Fibroblast of lung (primary cell): ENCODE measurements at places on chromosomes 7 and 10. TPM values are rescaled to one million over a fixed set of nuclear protein-coding genes. Genes with fewer than 3 reads are reported as not detected.

The SPDYE11 gene
- not detected in 2 replicates for total RNA-seq

The C10orf67 gene
- total RNA-seq = under 0.01 TPM in 2 replicates

The CLDN4 gene
- total RNA-seq = under 0.01 and 0.26 TPM in 2 replicates

The ELFN1 gene
- 0.33 and 0.51 TPM in 2 replicates for total RNA-seq

The SPDYE2B gene
- total RNA-seq = not detected in 2 replicates

The GNGT1 gene
- not detected in 2 replicates for total RNA-seq

The PLAC9 gene
- 15.7 and 16.7 TPM in 2 replicates for total RNA-seq

The TMEM270 gene
- not detected in 2 replicates for total RNA-seq

The HECW1 gene
- total RNA-seq = 0.77 and 6.1 TPM in 2 replicates

The PNLIPRP1 gene
- not detected in 2 replicates for total RNA-seq

The MYO1G gene
- under 0.01 TPM in 2 replicates for total RNA-seq

The CLRN3 gene
- total RNA-seq = not detected in 2 replicates

The METTL2B gene
- 25.4 and 30.9 TPM in 2 replicates for total RNA-seq

The RBM20 gene
- under 0.01 TPM in 2 replicates for total RNA-seq

DNA sequence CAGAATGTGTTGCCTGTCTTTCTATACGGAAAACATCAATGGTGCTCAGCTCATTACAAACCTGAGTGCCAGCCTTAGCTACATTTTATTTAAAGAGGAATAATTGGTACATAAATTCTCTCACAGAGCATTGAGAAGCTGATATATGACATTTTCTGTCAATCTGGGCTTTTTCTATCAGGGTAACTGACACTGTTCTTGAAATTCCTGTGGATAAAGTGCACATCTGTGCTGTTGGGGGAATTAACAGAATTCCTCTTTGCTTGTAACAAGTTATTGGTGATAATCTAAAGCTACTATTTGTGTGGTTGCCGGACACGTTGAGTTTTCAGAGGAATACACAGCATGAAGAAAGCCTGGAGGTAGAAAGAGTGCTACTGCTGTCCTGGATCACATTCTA is 668.6 kb downstream of the SORCS1 start:
- DNase-seq = no peak

DNA sequence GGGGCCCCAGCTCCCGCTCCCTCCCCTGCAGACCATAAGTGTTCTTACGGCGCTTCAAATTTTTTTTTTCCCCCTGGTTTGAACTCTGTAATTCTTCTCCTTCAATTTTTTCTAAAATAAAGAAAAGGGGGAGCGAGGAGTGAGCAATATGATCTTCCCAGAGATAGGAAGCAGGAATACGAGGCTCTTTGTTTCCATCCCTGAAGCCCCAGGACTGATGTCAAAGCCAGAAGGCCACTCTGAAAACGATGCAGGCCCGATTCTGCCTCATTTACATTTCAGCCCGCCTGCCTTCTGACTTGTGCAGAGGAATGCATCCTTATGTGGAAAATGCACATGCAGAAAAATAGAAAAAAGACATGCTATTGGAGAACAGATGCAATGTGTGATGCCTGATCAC is 401.5 kb upstream of the MKI67 start:
- DNase-seq = no peak

DNA sequence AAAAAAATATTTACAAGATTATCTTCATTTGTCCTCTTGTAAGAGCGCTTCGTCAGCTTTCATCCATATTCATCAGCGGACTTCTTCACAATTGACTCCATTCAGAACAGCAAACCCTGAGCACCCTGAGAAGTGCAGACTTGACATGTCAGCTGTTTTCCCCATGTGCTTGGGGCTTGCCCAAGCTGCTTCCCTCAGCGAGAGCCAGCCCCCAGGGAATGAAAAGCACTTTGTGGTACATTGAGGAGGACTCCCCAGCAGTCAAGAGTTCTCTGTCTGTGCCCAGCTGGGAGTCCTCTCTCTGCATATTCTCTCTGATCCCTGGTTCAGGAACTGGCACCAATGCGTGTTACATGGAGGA is 22.7 kb downstream of the HKDC1 start:
- DNase-seq = no peak

DNA sequence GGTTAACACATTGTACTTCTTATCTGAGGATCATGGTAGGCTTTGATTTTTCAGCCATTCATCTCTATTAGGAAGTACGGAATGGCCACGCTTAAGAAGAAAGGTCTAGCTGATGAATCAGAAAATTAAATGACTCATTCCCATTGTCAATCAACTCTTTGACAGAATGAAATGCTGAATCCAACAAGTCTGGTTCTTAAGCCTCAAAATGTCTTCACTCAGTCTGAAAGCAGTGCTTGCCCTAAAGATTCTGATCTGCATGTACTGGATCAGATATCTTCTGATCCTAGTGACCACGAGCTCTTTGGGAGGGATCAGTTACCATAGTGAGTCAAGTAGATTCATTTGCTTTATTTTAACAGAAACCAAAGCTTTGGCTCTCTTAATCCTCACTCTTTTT is 5.7 kb upstream of the CELF2 start:
- DNase-seq = no peak

DNA sequence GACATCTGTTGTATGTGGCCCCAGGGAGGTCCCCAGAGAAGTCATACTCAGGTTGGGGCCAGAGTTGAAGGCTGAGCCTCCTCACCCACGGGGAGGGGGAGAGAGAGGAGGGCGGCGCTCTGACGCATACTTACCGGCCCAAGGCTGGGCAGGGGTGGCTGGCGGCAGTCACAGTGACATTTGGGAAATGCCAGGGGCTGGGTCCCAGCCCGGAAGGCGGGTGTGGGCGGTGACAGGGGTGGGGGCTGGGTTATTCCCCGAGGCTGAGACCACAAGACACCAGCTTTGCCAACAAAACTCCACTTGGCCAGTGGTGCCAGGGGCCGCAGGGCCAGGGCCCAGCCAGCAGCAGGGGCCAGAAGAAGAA is 41.1 kb downstream of the RASGEF1A start:
- no peak for DNase-seq

GRCh38 chr10:97210543-97210960 is 24.8 kb upstream of the SLIT1 start:
- peak; percentile 44 for DNase-seq

GRCh38 chr7:20432071-20432470 is 101.4 kb downstream of the ITGB8 start:
- DNase-seq = no peak

DNA sequence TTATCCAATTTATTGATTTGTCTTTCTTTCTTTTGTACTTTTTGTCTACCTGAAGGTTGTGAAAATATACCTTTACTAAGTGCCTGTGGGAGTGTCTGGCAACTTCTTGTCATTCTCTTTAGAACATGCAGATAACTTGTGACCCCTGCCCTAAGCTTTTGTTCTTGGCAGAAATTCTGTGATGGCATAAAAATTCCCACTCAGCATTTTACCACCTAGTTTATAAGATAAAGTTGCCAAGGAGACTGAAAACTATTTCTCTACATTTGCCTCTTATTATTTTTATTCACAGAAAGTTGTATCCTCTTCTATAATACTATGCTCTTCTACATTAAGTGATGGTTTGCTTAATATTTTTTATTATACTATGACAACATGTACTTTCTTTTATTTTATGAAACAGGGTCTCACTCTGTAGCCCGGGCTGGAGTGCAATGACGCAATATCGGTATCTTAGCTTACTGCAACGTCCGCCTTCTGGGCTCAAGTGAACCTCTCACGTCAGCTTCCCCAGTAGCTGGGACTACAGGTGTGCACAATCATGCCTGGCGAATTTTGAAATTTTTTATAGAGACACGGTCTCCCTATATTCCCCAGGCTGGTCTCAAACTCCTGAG is 683.5 kb downstream of the ANKRD7 start:
- DNase-seq = no peak

DNA sequence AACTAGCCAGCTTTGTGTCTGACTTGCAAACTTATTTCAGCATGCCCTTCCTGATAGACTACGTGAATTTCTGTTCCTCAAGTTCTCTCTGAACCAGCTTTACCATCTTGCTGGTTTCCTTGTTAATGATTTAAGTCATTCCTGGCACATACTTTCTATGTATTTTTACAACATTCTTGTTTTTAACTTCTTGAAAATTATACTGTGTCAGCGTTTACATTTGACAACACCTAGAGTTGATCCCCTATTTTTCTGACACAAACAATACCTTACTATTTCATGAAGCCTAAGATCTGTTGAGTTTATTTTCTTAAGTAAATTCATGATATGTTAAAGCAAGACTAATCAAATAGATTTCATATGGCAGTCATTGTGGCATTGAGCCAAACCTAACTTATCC is 686.3 kb downstream of the XPNPEP1 start:
- DNase-seq = no peak

- no peak for DNase-seq
These were observed 83.8 kb upstream of the MACROH2A2 start for GRCh38 chr10:69968830-69969229.

- DNase-seq = no peak
These were observed 65.7 kb downstream of the EXOC6 start for GRCh38 chr10:92913973-92914372.

DNA sequence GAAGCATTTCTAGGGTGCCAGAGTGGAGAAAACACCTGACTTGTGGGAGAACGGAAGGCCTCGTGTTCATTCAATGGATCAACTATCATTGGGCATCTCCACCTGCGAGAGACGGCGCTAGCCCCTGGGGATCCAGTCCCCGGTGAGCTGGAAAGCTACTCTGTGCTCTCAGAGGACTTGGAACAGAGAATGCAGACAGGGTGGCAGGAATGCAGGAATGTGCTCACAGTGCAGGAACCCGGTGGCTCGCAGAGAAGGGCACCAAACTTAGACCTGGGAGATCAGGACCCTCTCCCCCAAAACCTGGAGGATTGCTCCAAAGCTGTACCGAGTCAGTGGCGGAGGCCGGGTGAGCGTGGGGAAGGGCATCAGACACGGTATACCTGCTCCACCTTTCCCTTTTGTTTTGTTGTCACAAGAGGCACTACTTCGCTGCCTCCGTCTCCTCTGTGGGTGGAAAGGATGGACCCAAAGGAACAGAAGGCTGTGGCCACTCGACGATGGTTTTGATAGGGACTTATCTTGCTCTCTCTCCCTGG is 569.0 kb upstream of the C7orf33 start:
- DNase-seq = no peak

- no peak for DNase-seq
These were observed 30.9 kb downstream of the AGR3 start for GRCh38 chr7:16850614-16851466.

DNA sequence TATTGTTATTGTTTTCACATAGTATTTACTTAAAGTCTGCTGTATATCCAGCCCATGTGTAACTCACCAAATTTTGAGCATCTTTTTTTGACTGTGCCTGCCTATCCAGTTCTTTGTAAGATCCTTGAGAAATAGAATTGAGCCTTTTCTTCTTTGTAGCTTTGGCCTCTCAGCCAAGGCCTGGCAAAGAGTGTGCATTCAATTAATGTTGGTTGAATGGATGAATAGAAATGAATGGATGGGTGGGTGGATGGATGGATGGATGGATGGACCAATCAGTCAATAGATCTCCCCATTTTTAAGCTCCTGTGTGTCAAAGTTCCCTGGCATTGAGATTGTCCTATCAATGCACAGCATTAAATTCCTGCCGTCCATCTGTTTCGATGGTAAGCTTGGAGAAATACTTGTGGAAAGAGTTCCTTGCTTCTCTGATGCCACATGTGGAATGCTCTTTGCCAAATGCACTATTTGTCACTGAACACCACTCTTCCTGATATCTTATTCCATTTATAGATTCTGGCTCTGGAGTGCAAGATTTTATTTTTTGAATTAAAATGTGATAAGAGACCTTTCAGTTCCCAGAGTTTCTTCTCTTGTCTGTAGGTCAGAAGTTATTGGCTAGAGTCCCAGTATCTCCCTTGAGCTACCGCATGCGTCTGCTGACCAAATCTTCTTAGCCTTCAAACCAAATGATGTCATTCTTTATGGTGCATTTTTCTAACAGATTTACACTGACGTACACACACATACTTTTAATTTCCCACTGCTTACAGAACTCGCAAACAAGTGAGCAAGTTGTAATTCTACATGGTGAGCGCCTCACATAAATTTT is 20.7 kb upstream of the ADRB1 start:
- peak; percentile 80 for DNase-seq

DNA sequence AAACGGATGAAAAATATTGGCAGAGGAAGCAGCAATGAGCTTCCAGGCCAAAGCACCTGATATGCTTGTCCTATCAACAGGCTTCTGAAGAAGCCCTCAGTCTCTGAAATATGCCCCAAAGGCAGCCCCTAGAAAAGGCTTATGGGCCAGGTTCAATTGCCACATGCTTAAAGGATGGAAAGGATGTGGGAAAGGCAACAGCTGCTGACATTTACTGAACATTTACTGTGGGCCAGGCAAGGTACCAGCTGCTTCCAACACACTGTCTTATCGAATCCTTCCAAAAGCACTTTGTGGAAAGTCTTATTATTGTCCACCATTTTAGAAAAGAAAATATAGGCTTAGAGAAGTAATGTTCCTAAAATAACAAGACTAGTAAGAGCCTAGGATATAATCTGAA is 56.5 kb downstream of the DOCK4 start:
- no peak for DNase-seq

DNA sequence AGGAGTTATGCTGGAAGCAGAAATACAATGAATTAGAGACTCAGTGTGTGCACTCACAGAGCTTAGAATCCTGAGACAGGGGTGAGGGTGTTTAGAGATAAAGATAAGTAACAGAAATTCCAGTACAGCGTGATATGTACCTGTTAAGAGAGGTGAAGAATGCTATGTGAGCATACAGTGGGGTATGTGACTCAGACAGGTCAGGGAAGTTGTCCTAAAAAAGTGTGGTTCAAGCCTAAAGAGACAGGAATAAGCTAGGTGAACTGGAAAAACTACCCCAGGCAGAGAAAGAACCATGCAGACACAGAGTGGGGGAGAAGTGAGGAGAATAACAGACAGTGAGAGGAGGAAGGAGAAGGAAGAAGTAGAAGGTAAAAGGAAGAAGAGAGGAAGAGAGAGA is 8.6 kb downstream of the SMIM30 start:
- DNase-seq = no peak

DNA sequence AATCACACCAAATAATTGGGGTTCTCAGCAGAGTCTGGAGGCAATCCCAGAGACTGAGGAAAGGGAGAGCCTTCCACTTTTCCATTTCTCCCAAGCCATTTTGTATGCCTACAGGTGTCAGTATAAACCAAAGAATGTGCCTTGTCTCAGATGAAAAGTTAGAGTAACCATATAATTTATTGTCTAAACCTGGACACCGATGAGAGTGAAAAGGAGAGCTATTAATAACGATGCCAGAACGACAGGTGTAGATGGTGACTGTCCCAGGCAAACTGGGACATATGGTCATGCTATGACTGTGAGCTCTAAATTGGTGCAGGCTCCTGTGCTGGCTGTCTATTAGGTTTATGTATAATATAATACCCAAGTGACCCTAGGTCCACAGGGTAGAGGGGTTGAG is 219.6 kb downstream of the ARHGAP12 start:
- no peak for DNase-seq

DNA sequence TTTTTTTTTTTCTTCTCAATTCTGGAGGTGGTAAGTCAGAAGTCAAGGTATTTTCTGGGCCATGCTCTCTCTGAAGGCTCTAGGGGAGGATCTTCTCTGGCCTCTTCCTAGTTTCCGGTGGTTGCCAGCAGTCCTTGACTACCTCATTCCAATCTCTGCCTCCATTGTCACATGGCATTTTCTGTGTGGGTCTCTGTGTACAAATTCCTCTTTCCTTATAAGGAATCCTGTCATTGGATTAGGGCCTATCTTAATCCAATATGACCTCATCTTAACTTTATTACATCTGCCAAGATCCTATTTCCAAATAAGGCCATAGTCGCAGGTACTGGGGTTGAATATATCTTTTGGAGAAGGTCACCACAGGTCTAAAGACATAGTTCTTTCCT is 129.3 kb upstream of the PRR15 start:
- DNase-seq = no peak
